T1000 (cell line): ENCODE measurements at places on chromosomes 3 and 15.
A peak's percentile ranks its signal among the peaks of the same experiment; 100 is the strongest.

- DNase-seq = peak; percentile 19
Observed at GRCh38 chr15:90871139-90871715, 2.8 kb downstream of the FURIN start.

DNA sequence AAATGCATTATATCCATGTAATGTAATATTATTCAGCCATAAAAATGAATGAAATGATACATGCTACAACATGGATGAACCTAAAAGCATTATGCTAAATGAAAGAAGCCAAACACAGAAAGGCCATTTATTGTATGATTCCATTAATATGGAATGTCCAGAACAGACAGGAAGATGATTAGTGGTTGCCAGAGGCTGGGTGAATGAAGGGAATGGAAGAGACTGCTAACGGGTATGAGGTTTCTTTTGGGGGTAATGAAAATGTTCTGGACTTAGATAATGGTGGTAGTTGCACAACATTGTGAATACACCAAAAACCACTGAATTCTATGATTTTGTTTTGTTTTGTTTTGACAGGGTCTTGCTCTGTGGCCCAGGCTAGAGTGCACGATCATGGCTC, 61.6 kb upstream of the MAP4 start:
- no peak for DNase-seq

- DNase-seq = no peak
Observed at GRCh38 chr15:45093622-45094357, 20.2 kb downstream of the DUOX2 start.

- no peak for DNase-seq
Observed at GRCh38 chr15:92889390-92890107, 10.6 kb upstream of the CHD2 start.

DNA sequence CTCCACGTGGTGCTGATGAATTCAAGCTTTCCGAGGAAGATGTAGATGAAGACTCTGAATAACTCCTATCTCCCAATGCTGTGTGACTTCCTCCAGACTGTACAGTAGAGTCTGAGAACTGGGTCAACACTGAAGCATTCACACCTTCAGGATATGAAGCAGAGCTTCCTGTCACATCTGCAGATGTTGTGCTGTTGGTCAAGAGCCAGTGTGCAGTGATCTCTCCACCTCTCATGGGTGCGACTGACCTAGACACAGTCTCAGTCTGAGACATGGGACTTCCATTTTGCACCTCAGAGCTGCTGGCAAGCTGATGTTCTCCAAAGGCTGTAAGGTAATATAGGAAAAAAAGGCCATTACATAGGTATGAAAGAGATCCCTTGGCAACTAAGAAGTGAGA, 36.5 kb downstream of the HEG1 start:
- DNase-seq = no peak

DNA sequence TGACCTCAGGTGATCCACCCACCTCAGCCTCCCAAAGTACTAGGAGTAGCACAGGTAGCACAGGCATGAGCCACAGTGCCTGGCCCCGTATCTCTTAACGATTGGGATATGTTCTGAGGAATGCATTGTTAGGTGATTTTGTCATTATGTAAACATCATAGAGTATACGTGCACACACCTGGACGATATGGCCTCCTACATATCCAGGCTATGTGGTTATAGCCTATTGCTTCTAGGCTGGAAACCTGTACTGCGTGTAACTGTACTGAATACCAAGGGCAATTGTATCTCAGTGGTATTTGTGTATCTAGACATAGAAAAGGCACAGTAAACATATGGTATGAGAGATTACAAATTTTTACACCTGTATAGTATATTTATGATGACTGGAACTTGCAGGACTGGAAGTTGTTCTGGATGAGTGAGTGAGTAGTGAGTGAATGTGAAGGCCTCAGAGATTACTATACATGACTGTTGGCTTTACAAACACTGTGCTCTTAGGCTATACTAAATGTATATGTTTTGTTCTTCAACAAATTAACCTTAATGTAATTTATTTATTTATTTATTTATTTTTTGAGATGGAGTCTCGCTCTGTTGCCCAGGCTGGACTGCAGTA, 120.7 kb downstream of the MBNL1 start:
- DNase-seq = no peak

DNA sequence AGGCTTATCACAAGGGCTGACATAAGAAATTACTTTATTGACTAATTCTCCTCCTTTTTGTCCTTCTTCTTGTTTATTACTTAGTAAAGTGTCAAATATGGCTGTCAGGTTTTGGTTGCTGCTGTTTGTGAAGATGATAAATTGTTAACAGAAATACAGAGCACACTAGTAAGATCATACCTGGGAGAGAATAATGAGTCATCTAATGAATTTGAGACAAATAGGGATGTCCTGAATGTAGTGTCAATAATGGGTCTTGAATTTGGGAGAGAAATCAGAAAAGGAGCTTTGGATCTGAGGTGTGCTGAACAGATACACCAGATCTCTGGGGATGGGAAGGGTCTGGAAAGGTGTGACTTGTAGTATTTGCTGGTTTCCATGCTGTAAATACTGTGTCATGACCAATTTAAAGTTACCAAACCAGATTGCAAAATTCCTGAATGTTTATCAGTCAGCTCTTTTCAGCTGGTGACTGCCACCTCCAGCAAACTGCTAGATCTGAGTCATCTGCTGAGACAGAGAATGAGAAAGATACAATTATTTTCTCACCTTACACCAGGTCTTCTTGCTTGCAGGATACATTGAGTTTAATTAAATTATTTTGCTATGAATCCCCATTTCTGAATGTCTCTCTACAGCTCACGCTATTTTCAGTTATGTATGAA, 76.7 kb upstream of the SATB1 start:
- DNase-seq = no peak

GRCh38 chr3:172848910-172849309, 98.4 kb downstream of the ECT2 start:
- peak; percentile 30 for DNase-seq

DNA sequence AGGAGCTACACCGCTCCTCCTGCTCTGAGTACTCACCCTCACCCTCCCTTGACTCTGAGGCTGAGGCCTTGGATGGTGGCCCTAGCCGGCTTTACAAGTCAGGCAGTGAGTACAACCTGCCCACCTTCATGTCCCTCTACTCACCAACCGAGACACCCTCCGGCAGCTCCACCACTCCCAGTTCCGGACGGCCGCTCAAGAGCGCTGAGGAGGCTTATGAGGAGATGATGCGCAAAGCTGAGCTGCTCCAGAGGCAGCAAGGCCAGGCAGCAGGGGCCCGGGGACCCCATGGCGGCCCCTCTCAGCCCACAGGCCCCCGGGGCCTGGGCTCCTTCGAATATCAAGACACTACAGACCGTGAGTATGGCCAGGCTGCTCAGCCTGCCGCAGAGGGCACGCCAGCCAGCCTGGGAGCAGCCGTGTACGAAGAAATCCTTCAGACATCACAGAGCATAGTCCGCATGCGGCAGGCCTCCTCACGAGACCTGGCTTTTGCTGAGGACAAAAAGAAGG, 21.2 kb upstream of the APEH start:
- no peak for DNase-seq

DNA sequence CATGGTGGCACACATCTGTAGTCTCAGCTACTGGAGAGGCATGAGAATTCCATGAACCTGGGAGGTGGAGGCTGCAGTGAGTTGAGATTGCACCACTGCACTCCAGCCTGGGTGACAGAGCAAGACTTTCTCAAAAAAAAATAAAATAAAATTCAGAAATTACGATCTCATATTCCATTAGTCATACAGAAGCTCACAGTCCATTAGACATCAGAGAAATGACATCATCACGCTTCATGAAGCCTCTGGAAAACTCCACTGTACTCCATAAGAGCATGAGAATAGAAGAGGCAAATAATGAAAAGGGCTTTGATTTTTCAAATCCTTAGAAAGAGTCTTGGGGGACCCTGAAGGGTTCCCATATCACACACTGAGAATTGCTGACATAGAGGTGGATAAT, 145.0 kb upstream of the MITF start:
- DNase-seq = no peak

DNA sequence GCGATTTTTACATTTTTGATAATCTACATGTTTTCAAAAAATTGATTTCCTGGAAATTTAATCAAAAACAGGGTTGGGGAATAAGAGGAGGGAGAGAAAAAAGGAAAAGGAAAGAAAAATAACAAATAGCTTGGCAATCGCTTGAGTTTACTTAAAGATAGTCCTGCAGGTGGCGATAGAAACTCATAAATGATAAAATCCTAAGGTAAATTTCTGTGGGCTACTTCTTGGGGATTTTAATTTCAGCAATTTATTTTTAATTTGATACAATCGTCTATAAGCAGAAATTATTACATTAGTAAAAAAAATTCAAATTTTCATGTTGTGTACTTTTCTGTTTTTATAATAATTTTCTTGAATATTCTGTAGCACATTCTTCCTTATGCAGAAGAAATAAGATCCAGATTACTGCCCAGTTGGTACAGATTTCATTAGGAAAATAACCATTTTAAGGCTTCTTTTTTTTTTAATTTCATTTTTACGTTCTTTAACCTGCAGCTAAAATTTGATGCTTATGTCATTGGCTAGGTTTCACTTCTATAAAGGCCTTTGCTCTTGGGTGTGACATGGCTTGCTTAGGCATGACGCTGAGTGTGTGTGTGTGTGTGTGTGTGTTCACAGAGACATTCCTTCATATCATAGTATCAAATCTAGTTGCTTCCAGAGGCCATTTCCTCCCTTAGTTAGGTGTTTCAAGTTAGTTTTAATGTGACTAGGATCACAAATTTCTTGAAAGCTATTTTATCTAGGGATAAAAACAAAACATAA, 181.8 kb downstream of the MCTP2 start:
- no peak for DNase-seq

DNA sequence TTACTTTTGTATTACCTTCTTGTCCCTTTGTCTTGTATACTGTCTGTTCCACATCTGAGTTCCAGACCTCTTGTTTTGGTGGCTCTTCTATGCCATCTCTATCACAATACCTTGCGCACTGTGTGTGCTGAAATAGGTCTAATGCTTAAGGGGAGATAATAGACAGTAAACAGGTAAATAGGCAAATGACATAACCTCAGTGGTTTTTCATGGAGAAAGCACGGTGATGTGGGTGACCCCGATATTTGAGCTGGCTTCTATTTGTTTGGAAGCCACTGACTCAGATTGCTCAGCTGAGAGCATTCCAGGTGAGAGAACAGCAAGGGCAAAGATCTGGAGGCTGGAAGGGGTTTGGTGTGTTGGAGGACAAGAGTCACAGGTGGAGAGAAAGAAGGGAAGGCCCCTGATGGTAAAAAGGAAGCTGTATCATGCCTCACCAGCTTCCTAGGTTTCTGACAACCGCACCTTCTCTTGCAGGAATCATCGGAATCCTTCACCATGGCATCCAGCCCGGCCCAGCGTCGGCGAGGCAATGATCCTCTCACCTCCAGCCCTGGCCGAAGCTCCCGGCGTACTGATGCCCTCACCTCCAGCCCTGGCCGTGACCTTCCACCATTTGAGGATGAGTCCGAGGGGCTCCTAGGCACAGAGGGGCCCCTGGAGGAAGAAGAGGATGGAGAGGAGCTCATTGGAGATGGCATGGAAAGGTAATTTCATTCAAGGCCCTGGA, 795 bp downstream of the MCM2 start:
- DNase-seq = no peak

DNA sequence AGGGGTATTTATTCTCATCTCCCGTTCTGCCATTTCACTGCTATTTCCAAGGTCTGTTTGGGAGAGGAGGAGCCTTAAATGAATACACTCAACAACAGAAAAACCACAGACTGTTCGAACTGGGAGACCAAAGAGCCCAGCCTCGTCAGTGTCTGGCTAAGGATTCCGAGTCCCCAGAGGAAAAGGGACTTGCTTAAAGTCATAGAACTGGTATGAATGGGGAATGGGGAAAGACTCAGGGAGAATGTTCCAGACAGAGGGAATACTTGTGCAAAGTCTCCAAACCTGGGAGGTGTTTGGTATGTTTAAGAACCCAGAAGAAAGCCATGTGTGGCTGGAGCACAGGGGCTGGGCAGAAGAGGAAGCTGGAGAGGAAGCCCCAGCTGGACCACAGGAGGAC, 46.9 kb downstream of the FAM43A start:
- no peak for DNase-seq

- no peak for DNase-seq
Observed at GRCh38 chr3:10244009-10244408, 4.2 kb upstream of the TATDN2 start.

DNA sequence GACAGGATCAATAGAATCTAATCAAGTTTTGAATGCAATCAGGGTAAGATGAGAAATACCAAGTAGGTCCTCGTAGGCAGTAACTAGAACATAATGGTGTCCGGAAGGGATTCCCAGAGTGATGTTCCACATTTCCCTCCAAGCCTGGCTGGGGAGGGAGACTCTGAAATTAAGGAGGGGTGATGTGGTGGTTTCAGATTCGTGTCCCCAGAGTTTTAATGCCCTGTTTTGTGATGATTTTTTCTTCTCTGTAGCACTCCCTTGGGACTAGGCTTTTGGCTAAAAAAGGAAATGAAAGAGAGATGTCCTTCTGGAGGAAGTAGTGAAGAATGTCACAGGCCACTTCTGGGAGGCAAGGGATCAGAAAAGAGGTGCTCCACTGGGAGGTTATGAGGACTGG, 108.3 kb upstream of the CACNA2D3 start:
- no peak for DNase-seq

- no peak for DNase-seq
Observed at GRCh38 chr15:79779746-79780145, 117.1 kb downstream of the MTHFS start.
